ENCODE measurements at places on chromosomes 16 and 17. TPM values are rescaled to one million over a fixed set of nuclear protein-coding genes. Genes with fewer than 3 reads are reported as not detected.

DNA sequence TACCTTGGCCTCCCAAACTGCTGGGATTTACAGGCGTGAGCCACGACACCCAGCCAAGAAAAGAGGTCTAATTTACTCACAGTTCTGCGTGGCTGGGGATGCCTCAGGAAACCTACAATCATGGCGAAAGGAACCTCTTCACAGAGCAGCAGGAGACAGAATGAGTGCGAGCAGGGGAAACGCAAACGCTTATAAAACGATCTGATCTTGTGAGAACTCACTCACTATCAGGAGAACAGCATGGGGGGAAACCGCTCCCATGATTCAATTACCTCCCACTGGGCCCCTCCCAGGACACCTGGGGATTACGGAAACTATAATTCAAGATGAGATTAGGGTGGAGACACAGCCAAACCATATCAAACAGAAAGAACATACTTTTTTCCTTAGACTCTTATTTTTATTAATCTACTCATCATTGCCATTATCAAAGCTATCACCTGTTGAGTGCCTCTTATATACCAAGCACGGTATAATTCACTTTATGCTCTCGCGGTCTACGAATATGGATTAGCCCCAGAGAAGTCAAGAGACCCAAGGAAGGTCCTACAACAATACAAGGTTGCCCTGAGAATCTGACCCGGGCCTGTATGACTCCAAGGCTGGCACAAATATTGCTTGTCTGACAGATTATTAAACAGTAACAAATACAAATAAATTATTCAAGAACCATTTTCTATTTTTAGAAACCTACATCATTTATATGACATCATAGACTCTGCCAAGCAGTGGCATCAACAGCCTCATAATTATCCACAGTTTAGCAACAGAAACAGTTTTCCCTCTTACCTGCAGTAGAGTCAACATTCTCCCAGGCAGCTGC, 2.4 kb downstream of the POLR3K start:
- no peak for DNase-seq

The GRB7 gene
- 92.3 TPM for polyA plus RNA-seq

The KRT36 gene
- not detected for polyA plus RNA-seq

DNA sequence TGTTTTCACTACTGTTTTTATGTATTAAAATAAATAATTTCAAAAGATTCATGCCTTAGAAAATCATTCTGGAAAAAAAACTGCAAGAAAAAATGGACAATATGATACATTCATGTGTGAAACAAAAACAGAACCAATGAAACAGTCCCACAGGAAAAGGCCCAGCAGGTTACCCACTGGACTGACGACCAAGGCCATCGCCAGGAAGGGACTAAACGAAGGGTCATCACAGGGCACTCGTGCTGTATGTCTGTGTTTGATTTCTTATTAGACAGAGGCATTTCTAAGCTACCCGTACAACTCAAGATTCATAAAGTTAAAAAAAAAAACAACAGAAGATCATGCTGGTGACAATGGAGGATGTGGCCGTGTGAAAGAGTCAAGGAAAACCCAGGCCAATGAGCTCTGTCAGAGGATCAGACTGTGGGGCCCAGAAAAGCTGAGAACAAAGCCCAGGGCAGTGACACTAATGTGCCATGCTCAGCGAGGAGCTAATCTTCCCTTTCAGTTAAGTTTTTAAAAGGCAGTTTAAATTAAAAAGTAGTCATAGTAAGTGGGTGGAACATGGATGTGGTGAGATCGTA, 31.8 kb downstream of the NSMCE1 start:
- DNase-seq = no peak

DNA sequence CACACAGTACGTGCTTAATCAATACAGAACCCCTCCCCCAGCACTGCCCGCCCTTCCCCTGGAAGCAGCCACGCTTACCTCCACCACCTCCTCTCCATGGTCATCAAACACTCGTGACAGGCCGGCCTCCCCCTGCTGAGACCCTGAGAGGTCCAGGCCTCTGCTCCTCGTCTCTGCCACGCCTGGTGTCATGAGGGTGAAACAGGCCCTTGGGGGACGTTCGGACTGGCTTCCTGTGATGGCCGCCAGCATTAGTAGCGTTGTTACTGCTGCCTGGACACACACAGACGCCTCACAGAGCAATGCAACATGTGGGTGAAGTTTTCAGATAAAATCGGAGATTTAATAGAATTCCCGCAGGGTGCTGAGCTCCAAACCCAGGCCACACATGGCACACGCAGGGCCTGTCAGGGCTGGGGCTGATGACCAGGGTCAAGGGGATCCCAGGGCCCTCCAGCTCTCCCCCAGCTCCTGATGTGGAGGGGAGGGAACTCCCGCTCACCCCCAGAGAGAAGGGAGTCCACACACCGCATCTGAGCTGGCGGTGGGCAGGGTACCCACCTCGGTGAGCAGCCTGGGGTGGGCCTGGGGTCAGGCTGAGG, 15.9 kb upstream of the SLC38A10 start:
- DNase-seq = no peak

The NUPR1 gene
- 20.7 TPM for polyA plus RNA-seq

The CACNG3 gene
- polyA plus RNA-seq = not detected

The EPX gene
- not detected for polyA plus RNA-seq

Measured in HepG2 (cell line).